ENCODE measurements at places on chromosomes 13 and 19.

GRCh38 chr19:30696514-30696913 lies 324.3 kb downstream of the ZNF536 start:
- DNase-seq: peak; percentile 9

GRCh38 chr19:29040292-29040691 lies 172.7 kb downstream of the UQCRFS1 start:
- no peak for DNase-seq

DNA sequence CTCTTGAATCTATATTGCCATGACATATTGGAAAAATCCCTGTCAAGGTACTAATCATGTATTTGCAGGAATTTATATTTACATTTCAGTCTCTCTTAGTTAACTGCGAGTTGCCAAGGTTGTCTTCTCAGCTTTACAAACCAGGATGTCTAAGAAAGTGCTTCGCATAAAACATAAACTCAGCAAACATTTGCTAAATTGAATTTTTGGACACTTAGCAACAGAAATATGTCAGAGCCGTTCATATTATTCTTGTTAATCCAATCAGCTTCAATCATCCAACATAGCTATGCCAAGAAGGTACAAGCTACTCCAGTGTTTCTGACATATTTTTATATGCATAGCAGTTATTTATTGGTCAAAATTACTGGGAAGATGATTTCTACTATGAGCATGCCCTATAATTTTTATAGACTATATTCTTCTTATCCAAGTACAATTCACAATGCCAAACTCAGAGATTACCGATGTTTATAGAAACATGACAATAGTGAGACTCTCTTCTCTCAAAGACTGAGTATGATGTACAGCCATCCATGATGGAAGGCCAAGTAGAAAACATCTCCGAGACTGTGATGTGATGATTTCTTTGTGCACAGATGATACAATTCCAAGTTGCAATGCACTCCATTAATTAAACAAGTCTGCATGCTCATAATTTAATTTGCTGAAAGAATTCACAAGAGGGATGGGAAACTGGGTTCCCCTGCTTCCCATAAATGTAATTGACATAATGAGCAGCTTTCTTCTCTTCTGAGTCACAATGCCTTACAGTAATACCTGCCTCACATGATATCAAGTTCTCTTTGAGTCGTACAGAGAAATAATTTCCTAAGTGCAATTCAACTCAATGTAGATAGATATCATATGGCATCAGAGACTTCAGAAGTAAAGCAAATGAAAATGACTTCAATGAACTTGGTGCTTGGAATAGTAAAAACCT lies 776.3 kb downstream of the EFNB2 start:
- DNase-seq: no peak

DNA sequence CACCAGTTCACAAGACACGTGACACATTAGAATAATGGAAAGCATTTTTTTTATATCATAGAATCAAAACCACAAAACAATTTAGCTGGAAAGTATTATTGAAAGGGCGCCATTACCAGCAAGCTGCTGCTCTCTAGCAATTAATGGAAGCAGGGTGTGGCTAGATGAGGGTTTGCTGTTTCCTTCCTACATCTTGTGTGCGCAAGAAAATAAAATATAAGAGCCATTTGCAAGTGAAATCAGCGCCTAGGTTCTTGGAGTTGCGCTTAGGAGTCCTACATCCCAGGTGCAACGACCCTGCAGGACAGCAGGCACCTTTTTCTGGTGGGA lies 140.9 kb downstream of the ZNF536 start:
- DNase-seq: no peak

DNA sequence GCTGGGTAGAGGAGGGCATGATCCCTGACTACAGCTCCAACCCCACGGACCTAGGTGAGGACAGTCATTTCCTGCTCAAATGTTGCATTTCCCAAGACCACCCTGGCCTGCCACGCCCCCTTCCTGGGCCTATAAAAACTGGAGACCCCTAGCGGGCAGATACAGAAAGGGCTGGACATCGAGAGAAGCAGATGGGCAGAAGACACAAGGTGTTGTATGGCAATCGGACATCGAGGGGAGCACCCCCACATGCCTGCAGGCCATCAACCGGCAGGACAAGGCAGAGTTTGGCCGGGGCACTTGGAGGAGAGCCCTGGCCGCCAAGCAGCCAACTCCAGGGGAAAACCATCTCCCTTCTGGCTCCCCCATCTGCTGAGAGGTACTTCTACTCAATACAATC lies 746.4 kb downstream of the PCDH9 start:
- no peak for DNase-seq
